Panc1 (cell line): ENCODE measurements at places on chromosomes 1 and 21.

DNA sequence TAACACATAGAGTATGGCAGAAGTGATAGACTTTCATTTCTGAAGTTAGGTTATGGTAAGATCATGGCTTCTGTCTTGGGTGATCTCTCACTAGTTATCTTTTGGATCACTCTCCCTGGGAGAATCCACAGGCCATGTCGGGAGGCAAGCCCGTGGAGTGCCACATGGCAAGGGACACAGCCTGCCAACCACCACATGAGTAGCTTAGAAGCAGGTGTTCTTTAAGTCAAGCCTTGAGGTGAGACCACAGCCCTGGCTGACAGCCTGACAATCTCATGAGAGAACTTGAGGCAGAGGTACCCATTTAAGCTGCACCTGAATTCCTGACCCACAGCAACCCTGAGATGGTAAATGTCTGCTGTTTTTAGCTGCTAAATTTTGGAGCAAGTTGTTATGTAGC lies 130.4 kb downstream of the KCNN3 start:
- DNase-seq: no peak

- no peak for DNase-seq
Measured at GRCh38 chr1:247605286-247605685, at the start of gene OR2G3. Gene OR2G3, plus strand, starts transcription at chr1:247605586. Its CDS starts 0 bp downstream, at chr1:247605586.

DNA sequence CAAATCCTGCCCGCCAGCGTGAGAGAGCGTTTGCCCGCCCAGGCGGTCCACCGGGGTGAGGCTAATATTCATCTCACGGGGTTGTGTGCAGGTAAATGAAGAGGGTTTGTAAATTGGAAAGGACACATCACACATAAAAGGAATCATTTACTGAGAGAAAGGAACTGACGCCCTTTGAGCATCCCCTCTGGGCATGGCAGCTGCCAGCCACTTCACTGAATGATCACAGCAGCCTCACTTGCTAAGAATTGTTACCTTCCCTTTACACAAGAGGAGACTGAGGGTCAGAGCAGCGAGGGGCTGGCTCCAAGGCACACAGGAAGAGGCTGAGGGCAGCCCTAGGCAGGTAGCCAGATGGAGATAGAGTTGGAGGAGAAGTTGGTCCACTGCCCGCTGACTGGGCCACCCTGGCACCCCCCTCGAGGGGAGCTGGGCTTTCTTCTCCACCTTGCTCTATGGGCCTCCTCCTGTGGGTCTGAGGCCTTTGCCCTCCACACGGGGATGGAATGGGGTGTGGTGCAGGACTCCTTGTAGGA lies 96.0 kb downstream of the FOXD2 start:
- DNase-seq: no peak

DNA sequence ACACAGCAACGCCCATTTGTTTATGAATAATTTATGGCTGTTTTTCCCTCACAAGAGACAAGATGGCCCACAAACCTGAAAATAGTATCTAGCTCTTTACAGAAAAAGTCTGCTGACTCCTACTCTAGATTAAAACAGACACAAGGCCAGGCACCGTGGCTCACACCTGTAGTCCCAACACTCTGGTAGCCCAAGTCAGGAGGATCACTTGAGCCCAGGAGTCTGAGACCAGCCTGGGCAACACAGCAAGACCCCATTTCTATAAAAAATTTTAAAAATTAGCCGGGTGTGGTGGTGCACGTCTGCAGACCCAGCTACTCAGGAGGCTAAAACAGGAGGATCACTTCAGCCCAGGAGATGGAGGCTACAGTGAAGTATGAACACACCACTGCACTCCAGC lies 34.6 kb downstream of the LUZP1 start:
- DNase-seq: no peak

- no peak for DNase-seq
Measured at GRCh38 chr1:169053196-169053595, 53.3 kb upstream of the ATP1B1 start.

- DNase-seq: no peak
Measured at GRCh38 chr1:187877220-187877619, 1048.5 kb downstream of the PLA2G4A start.

GRCh38 chr1:8813016-8813763 lies 4.2 kb downstream of the RERE start:
- DNase-seq: no peak

- DNase-seq: no peak
Measured at GRCh38 chr21:27261676-27262075, 294.8 kb upstream of the ADAMTS5 start.
